ENCODE measurements at places on chromosomes 7 and 10. TPM values are rescaled to one million over a fixed set of nuclear protein-coding genes. Genes with fewer than 3 reads are reported as not detected.

GRCh38 chr7:91690541-91691070, 189.9 kb downstream of the MTERF1 start:
- DNase-seq: no peak

- no peak for DNase-seq
Measured at GRCh38 chr10:110109511-110109910, 97.9 kb upstream of the MXI1 start.

DNA sequence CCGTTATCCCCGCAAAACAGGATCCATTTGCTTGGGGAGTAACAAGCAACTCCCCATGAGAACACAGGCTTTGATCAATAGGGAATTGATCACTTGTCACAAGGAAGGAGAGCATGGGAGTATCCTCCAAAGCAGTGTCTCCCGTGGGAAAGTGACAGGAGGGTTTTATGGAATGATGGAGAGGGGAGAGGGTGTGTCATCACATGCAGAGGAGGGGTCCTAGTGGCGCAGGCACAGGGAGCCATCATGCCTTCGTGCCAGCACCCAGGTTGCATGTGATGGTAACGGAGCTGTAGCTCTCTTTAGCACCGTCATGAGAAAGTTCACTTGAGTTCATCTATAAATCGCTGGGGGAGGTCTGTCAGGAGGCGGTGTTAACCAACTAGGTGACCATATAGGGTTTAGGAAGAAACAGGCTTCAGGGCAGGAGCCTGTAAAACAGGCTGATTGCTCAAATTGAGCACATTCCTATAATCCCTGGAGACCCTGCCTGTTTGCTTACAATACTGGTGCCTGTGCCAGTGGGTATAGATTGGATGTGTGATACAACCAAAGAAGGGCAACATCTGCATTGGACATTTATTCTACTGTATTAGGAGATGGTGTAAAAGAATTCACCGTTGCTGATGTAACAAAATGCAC, 428.5 kb downstream of the GALNT17 start:
- DNase-seq: no peak

GRCh38 chr7:96436880-96437279, 115.0 kb upstream of the SLC25A13 start:
- no peak for DNase-seq

GRCh38 chr10:73645251-73645650, 4.0 kb upstream of the MYOZ1 start:
- no peak for DNase-seq

DNA sequence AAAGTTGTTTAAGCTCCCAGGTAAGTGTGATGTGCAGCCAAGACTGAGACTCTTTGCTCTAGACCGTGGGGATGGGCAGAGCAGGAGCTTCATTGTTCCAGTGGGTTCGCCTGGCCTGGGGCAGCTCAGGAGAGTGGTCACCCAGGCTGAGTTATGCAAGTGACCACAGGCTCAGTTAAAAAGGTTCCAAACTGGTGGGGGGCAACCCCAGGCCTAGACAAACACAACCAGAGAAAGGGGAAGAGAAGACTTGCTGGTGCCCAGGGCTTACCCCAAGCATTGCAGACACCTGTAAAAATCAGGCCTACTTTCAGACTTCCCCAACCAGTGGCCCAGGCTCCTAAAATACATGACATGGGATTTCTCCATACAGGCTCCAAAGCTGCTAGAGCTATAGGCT, 21.6 kb downstream of the CREB3L2 start:
- no peak for DNase-seq

DNA sequence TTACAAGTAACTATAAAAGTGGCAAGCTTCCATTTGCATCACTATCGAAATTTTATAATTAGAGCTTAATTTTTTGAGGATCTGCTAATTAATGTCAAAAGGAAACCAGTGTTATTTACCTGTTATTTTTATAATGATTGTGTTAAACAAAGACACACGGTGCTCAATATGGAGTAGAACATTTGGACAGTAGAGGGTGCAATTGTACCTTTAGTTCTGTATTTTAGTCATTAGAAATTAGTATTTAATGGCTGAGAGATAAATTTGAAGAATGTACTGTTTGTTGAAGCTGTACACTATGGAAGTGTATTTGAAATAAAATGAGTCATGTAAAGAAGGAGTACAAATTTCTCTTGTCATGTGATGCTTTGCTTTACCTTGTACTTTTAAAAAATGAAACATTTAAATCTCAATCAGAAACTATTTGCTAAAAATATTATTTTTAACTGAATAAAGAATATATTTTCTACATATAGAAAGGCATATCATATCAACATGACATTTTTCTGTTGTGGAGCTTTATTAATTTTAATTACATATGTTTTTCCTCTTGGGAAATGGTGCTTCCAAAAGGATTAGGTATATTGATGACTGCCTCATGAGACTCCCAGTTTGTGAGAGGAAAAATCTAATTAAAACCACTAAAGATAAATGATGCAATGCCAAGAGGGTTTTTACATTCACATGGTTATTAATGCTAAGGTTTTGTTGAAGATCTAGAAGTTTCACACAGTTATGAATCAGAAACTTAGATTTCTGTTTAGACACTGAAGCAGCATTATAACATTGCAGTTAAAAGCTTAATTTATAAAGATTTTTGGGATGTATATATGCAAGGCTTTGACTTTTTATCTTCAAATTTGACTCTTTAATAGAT, 10.4 kb upstream of the PRKG1 start:
- DNase-seq: no peak

DNA sequence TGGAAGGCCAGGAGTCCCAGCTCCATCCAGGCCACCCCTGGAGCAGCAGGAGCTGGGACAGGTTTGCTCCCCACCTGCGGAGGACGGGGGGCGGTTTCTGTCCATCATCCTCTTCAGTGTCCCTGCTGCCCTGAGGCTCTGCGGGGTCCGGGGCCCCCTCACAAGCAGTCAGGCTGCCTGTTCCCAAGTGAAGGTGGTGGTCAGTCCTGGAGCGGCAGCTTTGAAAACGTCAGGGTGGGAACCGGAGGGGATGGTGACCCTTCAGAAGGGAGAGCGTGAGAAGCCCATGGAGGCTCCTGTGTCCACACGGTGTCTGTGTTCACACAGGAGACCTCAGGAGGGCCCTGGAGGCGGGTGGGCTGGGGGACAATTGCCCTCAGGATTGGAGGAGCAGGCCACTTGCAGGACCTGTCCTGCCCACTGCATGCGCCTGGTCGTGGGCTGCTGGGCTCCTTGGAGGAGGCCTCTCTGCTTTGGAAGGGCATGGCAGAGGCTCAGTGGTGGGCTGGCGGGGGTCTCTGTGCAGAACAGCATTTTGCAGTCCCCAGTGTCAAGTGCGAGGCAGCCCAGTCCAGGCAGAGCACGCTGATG, 49.3 kb upstream of the INPP5A start:
- DNase-seq: no peak

GRCh38 chr7:36611703-36612102, 112.6 kb downstream of the AOAH start:
- no peak for DNase-seq

DNA sequence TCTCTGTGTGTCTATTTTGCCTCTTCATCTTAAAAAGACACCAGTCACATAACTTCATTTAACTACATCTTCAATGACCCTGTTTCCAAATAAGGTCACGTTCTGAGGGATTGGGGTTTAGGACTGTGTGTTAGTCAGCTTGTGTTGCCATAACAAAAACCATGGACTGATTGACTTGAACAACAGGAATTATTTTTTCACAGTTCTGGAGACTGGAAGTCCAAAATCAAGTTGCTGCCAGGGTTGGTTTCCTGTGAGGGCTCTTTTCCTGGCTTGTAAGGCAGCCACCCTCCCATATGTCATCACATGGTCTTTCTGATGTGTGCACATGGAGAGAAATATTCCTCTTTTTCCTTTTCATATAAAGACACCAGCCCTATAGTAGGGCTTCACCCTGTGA, 55.3 kb downstream of the REEP3 start:
- no peak for DNase-seq

DNA sequence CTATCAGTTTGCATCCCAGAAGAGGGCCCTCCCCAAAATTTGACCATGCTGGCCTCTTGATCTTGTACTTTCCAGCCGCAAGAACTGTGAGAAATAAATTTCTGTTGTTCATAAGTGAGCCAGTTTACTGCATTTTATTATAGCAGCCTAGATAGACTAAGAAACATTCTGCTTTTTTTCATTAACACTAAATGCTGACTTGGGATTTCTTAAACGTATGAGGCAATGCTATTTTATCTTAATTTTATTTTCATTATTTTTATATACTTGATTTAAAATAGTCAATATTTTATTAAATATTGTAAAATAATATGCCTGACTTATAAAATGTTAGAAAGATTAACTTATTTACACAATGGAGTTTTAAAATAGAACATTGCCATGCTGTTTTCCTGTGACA, 341.8 kb upstream of the CNTNAP2 start:
- no peak for DNase-seq

- DNase-seq: no peak
Measured at GRCh38 chr7:134804351-134804750, 24.9 kb downstream of the CALD1 start.

DNA sequence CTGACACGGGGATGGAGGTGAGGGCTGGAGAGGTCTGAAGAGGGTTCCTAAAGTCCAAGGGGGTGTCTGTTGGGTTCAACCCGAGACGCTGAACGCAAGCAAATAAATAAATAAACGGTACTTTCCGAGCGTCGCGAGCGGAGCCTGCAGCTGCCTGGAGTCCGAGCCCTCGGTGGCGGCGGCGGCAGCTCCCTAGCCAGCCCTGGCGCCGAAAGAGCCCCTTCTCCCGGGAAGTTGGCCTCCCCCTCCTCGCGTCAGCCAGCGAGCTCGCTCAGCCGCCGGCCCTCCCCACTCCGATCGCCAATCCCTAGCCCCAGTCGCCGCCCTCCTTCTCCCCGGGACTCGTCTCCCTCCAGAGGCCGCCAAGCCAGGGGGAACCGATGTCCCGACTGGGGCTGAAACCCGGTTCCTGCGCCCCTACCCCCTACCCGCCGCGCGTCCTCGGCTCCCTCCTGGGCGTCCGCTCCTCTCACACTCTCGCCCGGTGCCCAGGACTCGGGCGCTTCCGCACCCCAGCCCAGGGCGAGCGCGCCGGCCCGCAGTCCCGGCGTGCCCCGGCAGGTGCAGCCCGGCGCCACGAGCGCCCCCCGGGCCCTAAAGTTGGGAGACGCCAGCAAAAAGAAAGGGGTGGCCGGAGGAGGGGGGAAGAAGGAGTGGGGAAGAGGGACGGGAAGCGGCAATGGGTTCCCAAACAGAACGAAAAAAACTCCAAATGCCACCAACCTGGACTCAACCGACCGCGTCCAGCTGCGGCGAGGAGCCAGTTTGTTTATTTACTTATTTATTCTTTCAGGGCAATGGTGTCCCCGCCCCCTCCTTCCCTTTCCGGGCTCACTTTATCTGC, at the start of gene GFRA1:
Gene GFRA1 (minus strand): TSS at position 767 of the 844 bp plus-strand sequence. CDS start 1,177 bp downstream, outside the sequence.
- peak; percentile 85 for DNase-seq

GRCh38 chr10:119742947-119743648, 17.2 kb downstream of the INPP5F start:
- no peak for DNase-seq

DNA sequence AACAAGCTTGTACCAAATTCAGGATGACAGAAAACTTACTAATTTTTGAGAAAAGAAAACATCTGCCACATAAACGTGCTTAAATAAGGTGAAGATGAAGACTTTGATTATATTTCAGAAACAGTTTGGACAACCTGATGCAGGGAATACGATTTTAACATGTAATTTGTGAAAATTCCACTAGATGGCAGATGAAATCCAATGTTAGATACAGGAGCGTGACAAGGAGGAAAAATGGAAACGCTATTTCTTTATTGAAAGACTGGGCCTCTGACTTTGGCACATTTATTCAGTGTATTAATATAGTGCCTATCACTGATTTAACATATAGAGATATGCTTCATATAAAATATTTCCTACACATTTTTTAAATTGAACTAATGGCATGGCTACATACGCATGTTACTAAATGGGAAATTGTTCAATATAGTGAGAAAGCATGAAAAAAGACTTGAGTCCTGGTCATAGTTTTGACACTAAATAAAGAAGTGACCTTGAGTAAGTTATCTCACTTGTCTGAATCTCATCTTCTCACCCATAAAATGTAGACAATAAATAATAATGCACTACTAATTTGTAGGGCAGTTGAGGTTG, 60.7 kb downstream of the CD36 start:
- DNase-seq: no peak

The GPR141 gene
- total RNA-seq: 2.7 TPM

The PON1 gene
- total RNA-seq: not detected

The MRLN gene
- total RNA-seq: not detected

The DKK1 gene
- 28.9 TPM for total RNA-seq

The CALN1 gene
- 4.3 TPM for total RNA-seq
